ENCODE measurements at places on chromosomes 3 and 15.
A peak's percentile ranks its signal among the peaks of the same experiment; 100 is the strongest.

DNA sequence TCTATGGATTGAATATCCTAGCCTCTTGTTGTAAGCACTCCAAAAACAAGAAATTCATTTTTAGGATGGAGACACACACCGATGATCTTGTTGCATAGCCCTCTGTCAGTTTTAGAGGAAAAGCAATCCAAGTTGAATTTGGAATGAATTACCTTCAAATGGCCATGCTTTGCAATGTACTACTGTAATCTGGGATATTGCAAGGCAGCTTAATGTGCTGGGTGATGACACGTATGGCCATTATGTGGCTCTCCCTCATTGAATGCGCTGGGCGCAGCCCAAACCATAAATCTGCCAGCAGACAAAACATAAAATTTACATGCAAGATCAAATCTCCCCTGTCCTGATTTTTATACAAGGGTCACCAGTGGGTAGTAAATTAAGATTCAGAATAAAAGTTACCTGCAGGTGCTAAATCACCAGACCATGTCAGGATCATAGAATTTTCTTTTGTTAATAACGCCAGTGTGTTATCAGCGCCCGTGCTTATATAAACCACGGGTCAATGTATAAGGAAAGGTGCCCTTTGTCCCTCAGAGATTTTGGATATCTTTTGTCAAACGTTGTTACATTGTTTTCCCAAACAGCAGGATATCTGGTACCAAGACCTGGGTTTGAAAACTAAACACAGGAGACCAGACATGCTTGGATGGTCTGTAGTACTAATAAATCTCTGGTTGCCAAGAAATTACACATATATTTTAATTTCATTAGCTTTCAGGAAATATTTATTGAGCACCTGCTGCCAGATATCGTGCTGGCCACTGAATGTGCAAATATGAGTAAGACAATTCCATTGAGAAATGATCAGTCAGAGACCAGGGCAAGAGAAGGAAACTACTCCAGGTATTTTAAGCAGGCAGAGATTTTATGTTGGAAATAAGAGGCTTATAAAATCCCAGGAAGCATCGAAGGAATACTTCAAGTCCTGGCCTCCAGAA is 237.1 kb downstream of the EBLN2 start:
- no peak for DNase-seq

DNA sequence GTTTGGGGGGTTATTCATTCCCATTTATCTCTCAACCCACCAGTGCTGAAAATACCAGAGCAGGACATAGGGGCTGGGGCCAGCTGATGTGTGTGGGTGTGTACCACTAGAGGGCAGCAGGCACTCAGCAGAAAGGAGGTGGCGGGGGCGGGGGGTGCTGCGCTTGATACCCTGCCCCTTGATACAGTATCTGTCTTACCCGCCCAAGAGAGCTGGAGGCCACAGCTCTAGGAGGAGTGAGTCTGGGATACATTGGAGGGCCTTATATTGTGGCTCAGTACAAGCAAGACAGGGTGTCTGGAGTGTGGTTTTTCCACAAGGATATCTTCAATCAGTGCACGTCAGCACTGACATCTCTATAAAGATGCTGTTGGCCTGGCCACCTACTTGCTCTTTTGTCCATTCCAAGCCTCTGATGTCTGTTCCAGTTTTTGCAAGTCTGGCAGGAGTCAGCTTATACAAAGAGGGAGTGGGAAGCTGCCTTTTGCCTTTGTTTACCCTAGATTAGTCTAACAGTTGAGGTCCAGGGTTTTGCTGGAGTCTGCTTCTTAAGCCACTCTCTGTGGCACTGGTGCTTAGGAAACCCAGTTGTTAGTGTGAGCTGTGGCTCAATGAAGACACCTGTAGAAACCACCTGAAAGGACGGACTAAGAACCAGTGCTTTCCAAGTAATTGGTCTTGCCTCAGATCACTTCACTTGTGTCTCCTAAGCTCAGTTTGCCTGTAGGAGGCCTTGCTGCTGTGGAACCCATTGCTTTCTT is 1.5 kb upstream of the RBM15B start:
- peak; percentile 20 for DNase-seq

DNA sequence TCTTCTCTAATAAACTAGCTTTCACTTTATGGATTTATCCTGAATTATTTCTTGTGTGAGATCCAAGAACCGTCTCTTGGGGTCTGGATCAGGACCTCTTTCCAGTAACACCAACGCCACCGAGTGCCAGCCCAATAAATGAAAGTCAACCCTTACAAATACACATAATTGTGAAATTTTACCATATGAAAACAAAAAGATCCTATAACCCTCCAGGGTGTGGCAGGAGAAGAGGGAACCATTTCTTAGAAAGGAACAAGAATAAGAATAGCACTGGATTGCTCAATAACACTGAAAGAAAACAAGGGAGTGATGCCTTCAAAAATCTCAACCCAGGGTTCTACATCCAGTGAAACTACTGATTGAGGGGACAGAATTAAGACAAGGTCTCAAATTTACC is 51.6 kb upstream of the ACKR4 start:
- no peak for DNase-seq

GRCh38 chr15:99704444-99704838 is 28.8 kb downstream of the LYSMD4 start:
- DNase-seq: peak; percentile 70

GRCh38 chr3:52527039-52527731 is 6.5 kb downstream of the NT5DC2 start:
- no peak for DNase-seq

DNA sequence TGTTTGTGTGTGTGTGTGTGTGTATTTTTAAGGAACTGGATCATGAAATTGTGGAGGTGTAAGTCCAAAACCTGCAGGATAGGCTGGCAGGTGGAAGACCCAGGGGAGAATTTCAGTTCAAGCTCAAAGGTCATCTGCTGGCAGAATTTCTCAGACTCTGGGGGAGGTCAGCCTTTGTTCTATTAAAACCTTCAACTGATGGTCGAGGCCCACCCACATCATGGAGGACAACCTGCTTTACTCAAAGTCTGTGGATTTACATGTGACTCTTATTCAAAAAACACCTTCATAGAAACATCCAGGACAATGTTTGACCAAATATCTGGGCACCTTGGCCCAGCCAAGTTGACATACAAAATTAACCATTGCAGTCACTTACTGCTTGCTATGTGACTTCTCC is 157.2 kb downstream of the EDEM1 start:
- no peak for DNase-seq

GRCh38 chr15:37149146-37149545 is 48.8 kb upstream of the MEIS2 start:
- DNase-seq: no peak

DNA sequence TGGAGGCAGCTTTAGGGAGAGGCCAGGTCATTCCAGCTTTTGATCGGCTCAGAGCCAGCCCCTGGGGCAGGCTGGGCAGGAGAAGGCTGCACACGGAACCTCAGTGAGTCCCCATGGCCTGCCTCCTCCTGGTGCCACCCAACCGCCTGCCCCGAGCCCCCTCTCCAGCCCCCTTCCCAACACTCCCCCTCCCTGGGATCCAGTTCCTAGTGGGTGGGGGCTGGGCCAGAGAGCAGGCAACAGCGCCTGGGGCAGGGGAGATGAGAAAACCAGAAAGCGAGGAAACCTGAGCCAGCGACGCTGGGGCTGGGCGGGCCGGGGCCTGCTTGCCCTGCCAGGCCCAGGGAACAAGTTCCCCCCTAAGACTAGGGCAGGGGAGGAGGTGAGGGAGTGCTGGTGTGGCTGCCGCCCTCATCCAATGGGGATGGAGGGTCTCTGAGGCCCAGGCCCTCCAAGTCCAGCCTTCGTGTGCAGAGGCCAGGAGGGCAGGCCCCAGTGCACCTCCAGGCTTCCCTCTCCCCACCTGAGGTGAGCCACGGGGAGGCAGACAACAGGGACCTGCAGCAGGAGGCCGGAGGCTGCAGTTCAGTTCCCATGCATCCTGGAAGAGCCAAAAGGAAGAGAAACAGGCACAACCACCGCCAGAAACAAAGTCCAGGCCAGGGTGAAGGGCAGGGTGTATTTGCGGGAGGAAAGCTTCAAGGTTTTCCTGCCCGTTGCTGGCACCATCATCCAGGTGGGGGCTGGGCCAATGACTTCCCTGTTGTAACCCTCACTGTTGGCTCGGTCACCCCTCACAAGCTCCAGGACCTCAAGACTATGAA is 4.0 kb upstream of the SEMA3F start:
- DNase-seq: no peak

DNA sequence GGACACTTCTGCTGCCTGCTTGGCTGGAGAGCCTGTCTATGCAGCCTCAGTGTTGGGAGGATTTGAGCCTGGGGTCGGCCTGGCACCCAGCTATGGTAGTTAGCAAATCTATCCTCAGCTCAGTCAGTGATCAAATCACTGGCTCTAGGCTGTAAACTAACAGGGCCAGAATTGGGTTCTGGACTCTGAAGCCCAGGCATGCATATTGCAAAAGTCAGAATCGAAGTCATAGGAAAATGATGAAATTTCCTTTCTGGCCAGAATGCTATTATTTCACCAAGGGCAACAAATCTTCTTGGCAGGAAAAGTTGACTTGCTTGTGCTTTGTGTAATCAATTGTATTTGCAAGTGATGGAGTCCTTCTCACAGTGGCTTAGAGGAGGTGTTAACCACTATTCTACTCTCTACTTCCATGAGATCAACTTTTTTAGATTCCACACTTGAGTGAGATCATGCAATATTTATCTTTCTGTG is 482.6 kb upstream of the TPRG1 start:
- DNase-seq: peak; percentile 72

- DNase-seq: no peak
Observed at GRCh38 chr3:49807431-49808114, 4.5 kb downstream of the INKA1 start.

GRCh38 chr3:51311055-51311454 is 74.0 kb upstream of the MANF start:
- peak; percentile 3 for DNase-seq

GRCh38 chr15:31442699-31443111 is 116.1 kb downstream of the KLF13 start:
- DNase-seq: peak; percentile 88

- DNase-seq: no peak
Observed at GRCh38 chr3:108036401-108036800, 54.4 kb downstream of the CD47 start.

DNA sequence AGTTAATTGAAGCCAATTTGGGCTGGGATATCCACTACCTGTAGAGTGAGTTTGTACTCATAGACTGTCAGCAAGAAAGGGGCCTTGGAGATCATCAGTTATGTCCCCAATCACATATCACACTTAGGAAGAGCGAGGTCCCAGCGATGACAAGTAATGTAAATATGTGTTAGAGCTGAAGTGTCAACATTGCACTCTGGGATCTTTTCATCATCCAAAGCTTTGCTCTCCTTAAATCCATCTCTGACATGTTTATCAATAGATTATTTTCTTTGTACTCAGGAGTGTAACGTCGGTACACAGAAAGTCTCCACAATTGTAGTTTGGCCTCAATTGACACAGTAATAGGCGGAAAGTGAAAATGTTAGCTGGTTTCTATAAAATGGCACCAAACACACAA is 113.7 kb upstream of the TPRG1 start:
- no peak for DNase-seq

DNA sequence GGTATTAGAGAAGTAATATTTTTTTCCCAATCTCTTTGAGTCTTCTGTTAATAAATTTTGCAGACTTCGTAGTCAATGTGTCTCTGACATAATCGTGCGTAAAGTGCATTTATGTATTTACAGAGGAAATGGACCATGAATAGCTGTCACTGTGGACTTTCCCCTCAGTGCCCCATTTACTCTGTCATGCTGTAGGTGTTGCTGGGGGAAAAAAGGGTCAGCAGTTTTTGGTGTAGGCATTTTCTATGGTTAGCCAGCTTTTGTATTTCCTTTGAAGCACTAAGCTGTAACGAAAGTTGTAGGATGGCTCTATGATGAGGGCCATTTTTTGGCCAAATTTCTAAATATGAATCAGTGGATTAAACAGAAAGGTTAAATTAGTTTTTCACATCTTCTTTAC is 598.4 kb downstream of the FGF12 start:
- DNase-seq: no peak

GRCh38 chr15:90594301-90594738 is 64.6 kb downstream of the CRTC3 start:
- peak; percentile 23 for DNase-seq

- DNase-seq: no peak
Observed at GRCh38 chr3:185605566-185605965, 19.5 kb downstream of the SENP2 start.

GRCh38 chr3:101813817-101814440 is 34.9 kb downstream of the NXPE3 start:
- DNase-seq: no peak

DNA sequence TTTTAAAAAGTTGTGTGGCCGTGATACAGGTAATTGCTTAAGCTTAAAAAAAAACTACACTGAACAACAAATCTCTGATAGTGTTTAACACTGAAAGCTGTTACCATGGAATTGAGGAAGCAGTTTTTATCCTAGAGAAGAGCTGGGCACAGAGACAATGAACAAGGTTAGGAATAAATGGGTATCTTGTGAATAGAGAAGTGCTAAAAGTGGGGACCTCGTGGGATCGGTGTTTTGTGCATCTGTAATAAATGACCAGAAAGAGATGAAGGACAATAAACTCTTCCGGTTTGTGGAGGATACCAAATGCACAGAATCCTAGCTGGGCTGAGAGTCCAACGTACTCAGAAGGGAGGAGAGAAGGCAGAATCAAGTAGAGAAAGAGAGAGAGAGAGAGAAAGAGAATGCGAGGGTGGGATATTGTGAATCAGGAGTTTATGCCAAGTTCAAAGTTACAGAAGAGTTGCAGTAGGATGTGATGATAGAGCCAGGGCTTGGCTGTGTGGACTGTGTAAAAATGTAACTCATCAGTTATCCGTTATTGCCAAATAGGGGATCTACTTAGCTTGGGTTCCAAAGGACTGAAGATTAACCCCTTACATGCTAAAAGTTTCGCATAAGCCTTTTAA is 148.9 kb downstream of the IL20RB start:
- no peak for DNase-seq

DNA sequence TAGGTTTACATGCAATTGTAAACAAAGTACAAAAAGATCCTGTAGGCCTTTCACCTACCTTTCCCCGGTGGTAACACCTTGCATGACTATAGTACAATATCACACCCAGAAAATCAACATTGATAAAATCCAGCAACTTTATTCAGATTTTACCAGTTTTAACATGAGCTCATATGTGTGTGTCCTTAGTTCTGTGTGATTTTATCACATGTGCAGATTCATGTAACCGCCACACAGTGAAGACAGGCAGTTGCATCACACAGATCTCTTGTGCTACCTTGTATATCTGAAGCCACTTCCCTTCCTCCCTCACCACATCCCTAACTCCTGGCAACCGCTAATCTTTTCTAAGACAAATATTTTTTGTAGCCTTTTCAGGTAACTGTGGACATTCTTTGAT is 183.5 kb upstream of the C2CD4B start:
- no peak for DNase-seq

DNA sequence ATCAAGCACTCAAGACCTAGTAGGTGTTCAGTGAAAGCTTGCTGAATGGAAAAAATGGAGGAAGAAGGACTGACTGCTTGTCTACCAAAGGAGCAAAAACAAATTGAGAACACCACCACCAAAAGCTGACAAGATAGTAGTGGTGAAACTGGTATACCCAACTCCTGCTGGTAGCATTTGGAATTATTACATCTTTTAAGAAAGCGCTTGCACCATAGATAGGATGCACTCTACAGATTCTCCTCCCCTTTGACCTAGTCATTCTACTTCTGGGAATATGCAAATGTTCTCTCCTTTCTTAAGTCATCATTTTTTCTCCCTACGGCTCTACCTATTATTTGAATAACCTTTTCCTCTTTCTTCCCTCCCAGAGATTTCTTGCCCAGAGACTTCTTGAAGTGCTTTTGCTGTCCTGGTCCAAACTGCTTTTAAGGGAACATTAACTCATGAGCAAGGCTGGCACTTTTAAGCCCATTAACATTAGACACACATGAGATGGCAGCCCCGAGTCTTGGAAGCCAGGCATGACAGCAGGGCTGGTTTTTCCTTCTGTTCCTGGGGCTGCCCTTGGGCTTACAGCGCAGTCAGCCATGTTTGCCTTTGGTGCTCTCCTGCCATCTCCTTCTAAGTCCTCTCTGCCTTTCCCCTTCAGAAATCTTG is 75.0 kb upstream of the TLE3 start:
- no peak for DNase-seq
